Body of pancreas (tissue), 4 donors: ENCODE measurements at places on chromosomes 1 and 21. TPM values are rescaled to one million over a fixed set of nuclear protein-coding genes. Genes with fewer than 3 reads are reported as not detected.

GRCh38 chr1:150876119-150876454 is 312 bp downstream of the ARNT start:
- peak overlapping the region; percentile 84 for H3K27ac ChIP-seq
- H3K27me3 ChIP-seq: no peaks in the 10 kb centered on the region
- peaks cover 17% of the 10 kb centered on the region for H3K4me1 ChIP-seq
- peak overlapping the region; percentile 66 for H3K4me3 ChIP-seq
- no peak for DNase-seq

DNA sequence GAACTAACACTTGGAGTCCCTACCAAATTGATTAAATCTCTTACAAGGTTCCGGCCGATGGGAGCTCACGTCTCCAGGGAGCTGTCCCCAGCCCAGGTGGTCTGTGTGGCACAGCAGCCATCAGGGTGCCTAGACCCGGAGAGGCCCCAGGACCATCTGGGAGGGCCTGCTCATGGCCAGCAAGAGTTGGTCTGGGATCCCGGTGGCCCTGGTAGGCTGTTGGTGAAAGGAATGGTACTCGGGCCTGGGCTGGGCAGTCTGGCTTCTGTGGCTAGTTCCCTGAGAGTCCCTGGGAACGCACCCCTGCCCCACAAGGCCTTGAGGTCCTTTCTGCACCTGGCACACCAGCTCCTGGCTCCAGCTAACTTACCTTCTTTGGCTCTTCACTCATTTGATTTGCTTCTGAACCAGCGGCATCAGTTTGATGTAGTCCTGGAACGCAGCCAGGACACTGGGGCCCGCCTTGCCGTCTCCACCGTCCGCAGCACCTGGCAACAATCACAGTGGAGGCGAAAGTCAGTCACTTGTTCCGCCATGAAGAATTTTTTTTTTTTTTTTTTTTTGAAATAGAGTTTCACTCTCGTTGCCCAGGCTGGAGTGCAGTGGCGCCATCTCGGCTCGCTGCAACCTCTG is 62.5 kb downstream of the SCCPDH start:
- H3K36me3 ChIP-seq: no peaks in the 10 kb centered on the region
- H3K27me3 ChIP-seq: peaks cover 6% of the 10 kb centered on the region
- H3K27ac ChIP-seq: no peak overlapping the region
- peak; percentile 36 for DNase-seq
- H3K4me1 ChIP-seq: peaks cover 13% of the 10 kb centered on the region
- H3K4me3 ChIP-seq: no peak overlapping the region

DNA sequence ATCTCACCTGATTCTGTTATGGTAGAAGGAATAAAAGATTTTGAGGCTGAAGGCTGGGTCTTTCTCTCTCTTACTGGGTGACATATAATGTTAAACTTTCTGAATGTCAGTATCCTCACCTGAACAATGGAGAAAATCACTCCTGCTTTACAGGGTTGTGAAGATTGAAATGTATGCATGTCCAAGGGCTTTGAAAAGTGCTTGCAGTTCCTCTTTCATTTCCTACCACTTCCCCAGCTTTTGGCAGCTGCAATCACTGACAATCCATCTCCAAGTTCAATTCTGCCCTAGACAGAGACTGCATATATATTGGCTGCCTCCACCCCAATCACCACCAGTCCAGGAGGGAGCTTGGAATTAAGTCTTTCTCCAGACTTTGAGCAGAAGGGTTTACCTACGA is 39.8 kb downstream of the FAM78B start:
- no peaks in the 10 kb centered on the region for H3K36me3 ChIP-seq
- H3K4me3 ChIP-seq: no peak overlapping the region
- H3K27ac ChIP-seq: no peak overlapping the region
- H3K4me1 ChIP-seq: no peaks in the 10 kb centered on the region

GRCh38 chr1:64683419-64683818 is 61.5 kb upstream of the RAVER2 start:
- H3K27me3 ChIP-seq: no peaks in the 10 kb centered on the region
- no peak overlapping the region for H3K27ac ChIP-seq
- no peaks in the 10 kb centered on the region for H3K36me3 ChIP-seq
- H3K4me3 ChIP-seq: no peak overlapping the region
- no peaks in the 10 kb centered on the region for H3K4me1 ChIP-seq
- DNase-seq: no peak

DNA sequence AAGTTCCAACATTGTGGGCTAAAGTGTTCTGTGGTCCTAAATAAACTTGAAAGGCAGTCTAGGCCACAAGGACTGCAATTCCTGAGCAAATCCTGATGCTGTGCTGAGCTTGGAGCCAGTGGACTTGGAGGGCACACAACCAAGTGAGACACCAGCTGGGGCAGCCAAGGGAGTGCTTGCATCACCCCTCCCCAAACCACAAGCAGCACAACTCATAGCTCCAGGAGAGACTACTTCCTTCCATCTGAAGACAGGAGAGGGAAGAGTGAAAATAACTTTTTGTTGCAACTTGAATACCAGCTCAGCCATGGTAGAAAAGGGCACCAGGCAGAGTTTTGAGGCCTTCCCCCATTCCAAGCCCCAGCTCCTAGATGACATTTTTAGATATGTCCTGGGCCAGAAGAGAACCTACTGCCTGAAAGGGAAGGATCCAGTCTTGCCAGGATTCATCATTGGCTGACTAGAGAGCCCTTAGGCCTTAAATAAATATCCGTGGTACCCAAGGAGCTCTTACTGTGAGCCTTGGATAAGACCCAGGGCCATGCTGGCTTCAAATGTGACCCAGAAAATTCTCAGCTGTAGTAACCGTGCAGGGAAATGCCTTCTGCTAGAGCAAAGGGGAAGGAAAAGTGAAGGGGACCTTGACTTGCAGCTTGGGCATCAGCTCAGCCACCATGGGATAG is 35.4 kb upstream of the LRRC8B start:
- no peaks in the 10 kb centered on the region for H3K27me3 ChIP-seq
- no peaks in the 10 kb centered on the region for H3K4me1 ChIP-seq
- H3K4me3 ChIP-seq: no peak overlapping the region

SMIM11 gene
- 22.1 TPM for total RNA-seq

BGLAP gene
- total RNA-seq: 0.52 TPM

GBP6 gene
- not detected for total RNA-seq
